ENCODE measurements at places on chromosomes 5 and 9. TPM values are rescaled to one million over a fixed set of nuclear protein-coding genes. Genes with fewer than 3 reads are reported as not detected.

Gene ADAMTS19
- not detected for total RNA-seq

GRCh38 chr5:119037496-119038215, 33.2 kb upstream of the DMXL1 start:
- DNase-seq, result no peak

Gene GPR150
- 0.66 TPM for total RNA-seq

Gene RNF38
- total RNA-seq, result 88.2 TPM

Gene NAIP
- total RNA-seq, result 59.4 TPM

Gene F12
- total RNA-seq, result 0.16 TPM

DNA sequence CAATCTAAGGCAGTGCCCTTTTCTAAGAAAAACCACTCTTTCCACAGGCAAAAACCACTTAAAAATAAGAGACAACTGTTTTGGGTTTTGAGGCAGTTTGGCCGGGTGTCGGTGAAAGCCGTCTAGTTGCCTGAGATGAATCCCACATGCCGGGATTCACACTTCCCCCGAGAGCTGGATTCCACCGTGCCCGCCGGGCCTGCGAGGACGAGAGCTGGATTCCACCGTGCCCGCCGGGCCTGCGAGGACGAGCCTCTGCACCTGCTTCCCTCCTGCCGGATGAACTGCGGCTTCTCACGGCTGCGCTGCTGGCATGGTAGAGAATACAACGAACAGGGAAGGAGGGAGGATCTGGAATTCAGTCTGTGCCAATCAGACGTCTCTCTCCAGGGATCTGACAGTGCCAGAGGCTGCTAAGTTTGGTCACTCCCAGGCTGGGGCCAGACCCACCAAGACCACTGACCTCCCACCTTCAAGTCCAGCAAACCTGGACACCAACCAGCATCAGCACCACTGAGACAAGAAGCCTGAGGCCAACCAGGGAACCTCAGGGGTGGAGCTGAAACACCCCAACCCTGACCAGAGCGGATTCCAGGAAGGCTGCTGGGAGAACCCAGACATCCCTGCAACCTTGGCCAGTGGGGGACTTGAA, 23.0 kb downstream of the VAV2 start:
- DNase-seq, result no peak

- no peak for DNase-seq
Measured at GRCh38 chr5:42168091-42168670, 243.1 kb downstream of the FBXO4 start.

GRCh38 chr5:1541702-1542400, 18.1 kb upstream of the LPCAT1 start:
- DNase-seq, result no peak

Gene GZMA
- total RNA-seq, result 10.9 TPM

Gene SLC23A1
- total RNA-seq, result not detected

Gene SV2C
- total RNA-seq, result not detected

Gene PRLR
- not detected for total RNA-seq

Gene GAPVD1
- total RNA-seq, result 68.9 TPM

DNA sequence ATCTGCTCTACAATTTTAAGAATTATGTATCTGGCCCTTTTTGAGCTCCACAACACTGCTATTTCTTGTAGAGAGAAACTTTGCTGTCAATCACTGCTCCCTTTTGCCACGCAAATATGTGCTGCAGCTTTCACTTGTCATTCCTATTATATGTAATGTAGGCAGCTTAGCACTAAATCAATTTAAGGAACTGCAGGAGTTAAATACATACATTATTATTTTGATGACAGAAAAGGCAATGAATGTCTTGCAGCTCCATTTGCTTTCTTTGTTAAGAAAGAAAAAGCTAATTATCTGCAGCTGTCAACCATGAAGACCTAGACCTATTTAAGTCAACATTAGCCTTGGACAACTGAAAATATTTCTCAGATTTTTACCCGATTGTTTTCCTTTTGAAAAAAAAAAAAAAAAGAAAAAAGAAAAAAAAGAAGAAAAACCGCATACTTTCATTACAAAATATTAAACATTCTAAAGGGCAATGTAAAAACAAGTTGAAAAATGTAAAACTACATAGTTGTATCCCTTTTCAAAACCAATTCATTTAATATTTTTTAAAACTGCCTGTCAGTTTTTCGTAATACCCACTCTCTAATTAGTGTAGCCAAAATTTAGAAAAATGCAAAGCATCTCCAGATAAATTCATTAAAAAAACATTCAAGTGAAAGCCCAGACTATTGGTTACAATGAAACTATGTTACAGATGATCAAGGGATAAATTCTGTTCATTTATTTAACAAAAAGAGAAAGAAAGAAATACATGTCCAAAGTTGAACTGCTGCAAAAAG, 57.2 kb downstream of the RFX3 start:
- DNase-seq, result no peak

Gene GMCL2
- not detected for total RNA-seq

GRCh38 chr9:18516965-18517364, 43.0 kb downstream of the ADAMTSL1 start:
- no peak for DNase-seq

GRCh38 chr5:346229-346935, 24.9 kb downstream of the AHRR start:
- no peak for DNase-seq

DNA sequence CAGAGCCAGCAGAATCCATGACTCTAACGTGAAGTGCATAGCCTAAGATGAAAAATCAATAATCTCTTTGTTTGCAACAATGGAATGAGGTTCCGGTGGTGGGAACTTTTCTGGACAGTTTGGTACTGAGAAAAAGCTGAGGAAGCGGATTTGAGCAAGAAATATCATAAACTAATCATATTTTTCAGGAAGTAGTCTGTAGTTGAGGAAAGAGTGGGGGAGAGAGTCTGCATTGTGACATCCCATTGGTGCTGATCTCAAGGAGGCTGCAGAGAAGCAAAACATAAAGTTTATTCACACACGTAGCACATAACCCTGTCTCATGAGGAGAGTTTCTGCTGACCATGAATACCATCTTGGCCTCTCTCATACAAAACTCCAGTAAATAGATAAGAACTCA, 15.8 kb upstream of the FCHO2 start:
- no peak for DNase-seq

DNA sequence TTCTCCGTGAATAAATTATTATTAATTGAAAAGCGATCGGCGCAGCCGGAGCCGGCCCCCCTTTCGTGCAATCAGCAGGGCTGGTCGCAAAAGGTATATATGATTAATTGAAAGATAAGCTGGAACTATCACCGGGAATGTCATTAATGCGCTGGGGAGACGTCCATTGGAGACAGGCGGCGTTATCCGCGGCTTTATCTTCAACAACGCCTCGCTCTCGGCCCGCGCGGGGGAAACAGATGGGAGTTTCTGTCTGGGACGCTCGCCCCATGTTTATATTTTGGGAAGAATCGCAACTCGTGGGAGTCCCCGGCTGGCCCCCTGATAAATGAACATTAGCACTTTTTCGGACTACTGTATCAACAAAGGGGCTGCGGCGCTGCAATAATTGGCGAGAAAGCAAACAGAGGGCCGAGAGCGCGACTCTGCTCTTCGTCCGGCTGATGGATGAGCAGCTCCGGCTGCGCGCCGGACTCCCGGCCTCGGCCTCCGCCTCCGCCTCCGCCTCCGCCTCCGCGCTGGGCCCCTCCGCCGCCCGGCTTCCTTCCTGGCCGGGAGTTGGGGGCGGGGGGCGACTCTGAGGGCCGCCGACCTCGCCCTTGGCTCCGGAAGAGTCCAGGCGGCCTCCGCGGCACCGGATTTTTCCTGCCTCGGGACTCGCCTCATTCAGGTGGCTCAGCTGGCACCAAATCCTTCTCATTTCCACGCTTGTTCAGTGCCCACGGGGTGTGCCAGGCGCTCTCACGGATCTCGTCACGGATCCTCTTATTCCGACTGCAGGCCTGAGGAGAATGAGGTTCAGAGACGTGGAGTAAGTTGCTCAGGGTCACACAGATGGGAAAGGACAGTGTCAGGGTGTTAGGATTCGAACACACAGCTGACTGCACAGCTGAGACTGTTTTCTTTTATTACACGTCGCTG, 3.6 kb upstream of the NKX2-5 start:
- DNase-seq, result no peak

GRCh38 chr9:95733741-95734666, 141.5 kb upstream of the ERCC6L2 start:
- no peak for DNase-seq

GRCh38 chr5:57202811-57203210, 29.0 kb downstream of the GPBP1 start:
- DNase-seq, result no peak

Data from naive thymus-derived CD4-positive, alpha-beta T cell (primary cell).